ENCODE measurements at places on chromosomes 2 and 18. TPM values are rescaled to one million over a fixed set of nuclear protein-coding genes. Genes with fewer than 3 reads are reported as not detected.

LAMA1 gene
- total RNA-seq: not detected

SERPINB3 gene
- not detected for total RNA-seq

FOXD4L1 gene
- total RNA-seq: not detected

RNF181 gene
- 47.0 TPM for total RNA-seq

DSG2 gene
- 0.10 TPM for total RNA-seq

PHOSPHO2 gene
- total RNA-seq: 5.5 TPM

KDM3A gene
- total RNA-seq: 138 TPM

SERPINB7 gene
- not detected for total RNA-seq

PAIP2B gene
- total RNA-seq: 2.9 TPM

SIX3 gene
- total RNA-seq: not detected

STON1 gene
- total RNA-seq: 3.4 TPM

- H3K4me3 ChIP-seq: no peak overlapping the region
- H3K4me1 ChIP-seq: no peaks in the 10 kb centered on the region
- no peaks in the 10 kb centered on the region for H3K36me3 ChIP-seq
- no peak for DNase-seq
Measured at GRCh38 chr2:232434091-232434490, 21.9 kb upstream of the ALPI start.

DNA sequence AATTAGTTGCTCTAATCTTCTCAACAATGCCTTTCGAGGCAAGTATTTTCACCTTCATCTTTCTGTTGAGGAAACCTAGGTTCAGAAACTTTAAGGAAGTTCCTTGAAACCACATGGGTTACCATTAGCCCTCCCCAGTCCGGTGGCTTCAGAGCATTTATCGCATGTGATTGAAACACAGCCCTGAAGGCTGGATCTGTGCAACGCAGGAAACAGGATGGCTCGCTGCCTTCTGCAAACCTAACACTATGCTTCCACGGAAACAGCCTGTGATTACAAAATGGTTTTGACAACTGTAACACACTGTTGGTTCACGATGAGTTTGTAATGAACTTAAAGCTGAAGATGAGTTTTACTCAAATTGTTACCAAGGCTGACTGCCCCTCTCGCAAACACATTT is 68.5 kb downstream of the EPB41L3 start:
- DNase-seq: no peak
- H3K36me3 ChIP-seq: no peaks in the 10 kb centered on the region
- H3K4me3 ChIP-seq: no peak overlapping the region

- no peaks in the 10 kb centered on the region for H3K4me1 ChIP-seq
- H3K27me3 ChIP-seq: no peaks in the 10 kb centered on the region
- H3K27ac ChIP-seq: no peak overlapping the region
- no peak overlapping the region for H3K4me3 ChIP-seq
- H3K36me3 ChIP-seq: peaks cover 85% of the 10 kb centered on the region
Measured at GRCh38 chr2:47811668-47812067, 28.7 kb downstream of the MSH6 start.

- H3K4me1 ChIP-seq: no peaks in the 10 kb centered on the region
- H3K36me3 ChIP-seq: no peaks in the 10 kb centered on the region
- H3K27ac ChIP-seq: no peak overlapping the region
- H3K4me3 ChIP-seq: no peak overlapping the region
- H3K27me3 ChIP-seq: peaks cover 2% of the 10 kb centered on the region
Measured at GRCh38 chr2:27527182-27527581, 30.5 kb downstream of the GCKR start.

- no peak for DNase-seq
- no peak overlapping the region for H3K4me3 ChIP-seq
- H3K27me3 ChIP-seq: no peaks in the 10 kb centered on the region
- H3K27ac ChIP-seq: no peak overlapping the region
- no peaks in the 10 kb centered on the region for H3K4me1 ChIP-seq
Measured at GRCh38 chr2:69152847-69153583, 140.0 kb downstream of the ANTXR1 start.

GRCh38 chr2:120722568-120723421 is 12.9 kb upstream of the GLI2 start:
- H3K36me3 ChIP-seq: no peaks in the 10 kb centered on the region
- H3K27me3 ChIP-seq: no peaks in the 10 kb centered on the region
- H3K4me1 ChIP-seq: no peaks in the 10 kb centered on the region
- H3K4me3 ChIP-seq: no peak overlapping the region
- DNase-seq: no peak

DNA sequence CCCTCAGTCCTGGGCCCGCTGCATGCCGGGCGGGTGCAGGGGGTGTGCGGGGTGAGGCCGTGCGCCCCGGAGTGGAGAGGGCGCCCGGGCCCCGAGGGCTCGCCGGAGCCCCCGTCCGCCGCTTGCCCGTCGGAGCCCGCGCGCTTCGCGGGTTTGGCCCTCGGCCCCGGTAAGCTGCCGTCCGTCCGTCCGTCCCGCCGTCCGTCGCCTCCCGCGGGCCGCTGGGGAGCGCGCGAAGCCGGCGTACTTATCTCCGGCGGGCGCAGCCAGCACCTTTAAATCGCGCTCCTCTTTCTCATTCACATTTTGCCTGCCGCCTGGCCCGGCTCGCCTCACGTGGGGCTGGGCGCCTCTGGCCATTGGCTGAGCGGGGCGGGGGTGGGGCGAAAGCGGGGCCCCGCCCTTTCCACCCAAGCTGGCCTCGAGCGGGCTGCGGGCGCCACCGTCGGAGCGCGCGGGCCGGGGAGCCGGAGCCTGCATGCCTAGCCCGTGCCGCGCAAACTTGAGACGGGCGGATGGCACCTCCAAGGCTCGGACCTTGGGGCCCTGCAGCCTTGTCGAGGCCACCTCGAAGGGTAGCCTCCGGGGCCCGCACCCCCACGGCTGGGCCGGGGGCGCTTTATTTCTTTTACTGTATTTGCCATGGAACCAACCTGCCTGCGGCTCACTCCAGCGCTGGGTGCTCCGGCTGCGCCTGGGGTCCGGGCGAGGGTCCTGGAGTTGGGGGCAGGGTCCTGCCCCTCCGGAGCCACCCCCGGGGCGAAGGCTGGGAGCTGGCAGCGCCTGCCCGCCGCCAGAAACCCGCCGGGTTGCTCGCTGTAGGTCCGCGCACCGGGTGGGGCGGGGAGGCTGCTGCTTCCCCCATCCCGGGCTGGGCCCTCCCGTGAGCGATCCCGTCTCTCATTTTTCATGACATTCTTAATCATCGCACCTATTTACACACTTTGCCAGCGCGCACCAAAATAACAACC is at the start of gene GBX2:
TSS of gene GBX2 (minus strand) at position 277 of the 971 bp plus-strand sequence. CDS start 415 bp downstream, outside the sequence.
- H3K27me3 ChIP-seq: peaks cover 14% of the 10 kb centered on the region
- no peaks in the 10 kb centered on the region for H3K4me1 ChIP-seq
- H3K36me3 ChIP-seq: no peaks in the 10 kb centered on the region
- no peak within 1 kb of the TSS for H3K4me3 ChIP-seq
- no peak within 1 kb of the TSS for H3K27ac ChIP-seq
- DNase-seq: no peak

DNA sequence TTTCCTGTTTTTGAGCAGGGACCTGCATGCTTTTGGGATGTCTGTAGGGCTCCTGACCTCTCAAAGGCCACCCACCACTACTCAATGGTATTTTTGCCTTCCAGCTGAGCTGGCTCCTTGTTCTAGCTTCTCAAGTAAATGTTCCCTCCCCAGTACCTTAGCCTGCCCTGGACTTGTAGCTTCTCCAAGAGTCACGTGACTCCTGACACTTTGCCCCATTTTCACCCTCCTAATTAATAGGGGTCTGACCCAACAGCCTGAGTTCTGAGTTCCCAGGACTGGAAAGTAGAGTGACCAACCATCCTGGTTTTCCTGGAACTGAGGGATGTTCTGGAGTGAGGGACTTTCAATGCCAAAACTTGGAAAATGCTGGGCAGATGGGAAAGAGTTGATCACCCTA is 4.0 kb downstream of the LBX2 start:
- no peaks in the 10 kb centered on the region for H3K27me3 ChIP-seq
- no peak overlapping the region for H3K27ac ChIP-seq
- H3K4me3 ChIP-seq: no peak overlapping the region
- H3K4me1 ChIP-seq: peaks cover 23% of the 10 kb centered on the region

DNA sequence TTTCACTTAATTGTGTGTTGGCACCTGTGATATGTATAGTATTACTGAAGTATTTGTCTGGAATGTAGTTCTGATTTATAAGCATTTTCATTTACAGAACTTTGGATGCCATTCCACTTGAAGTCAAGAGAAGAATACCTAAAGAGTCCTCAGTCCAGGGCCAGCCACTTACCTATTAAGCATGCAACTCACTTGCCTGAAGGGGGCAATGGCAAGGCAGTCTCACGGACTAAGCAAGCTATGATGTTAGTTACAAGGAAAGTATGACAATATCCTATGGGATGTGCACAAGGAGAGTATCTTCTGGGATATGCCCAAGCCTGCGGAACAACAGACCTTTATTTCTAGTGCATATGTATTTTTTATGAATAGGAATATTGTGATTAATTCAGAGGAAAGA is 369.4 kb upstream of the GCFC2 start:
- no peak overlapping the region for H3K4me3 ChIP-seq
- no peak overlapping the region for H3K27ac ChIP-seq
- H3K36me3 ChIP-seq: no peaks in the 10 kb centered on the region
- no peaks in the 10 kb centered on the region for H3K27me3 ChIP-seq
- DNase-seq: no peak
- no peaks in the 10 kb centered on the region for H3K4me1 ChIP-seq

DNA sequence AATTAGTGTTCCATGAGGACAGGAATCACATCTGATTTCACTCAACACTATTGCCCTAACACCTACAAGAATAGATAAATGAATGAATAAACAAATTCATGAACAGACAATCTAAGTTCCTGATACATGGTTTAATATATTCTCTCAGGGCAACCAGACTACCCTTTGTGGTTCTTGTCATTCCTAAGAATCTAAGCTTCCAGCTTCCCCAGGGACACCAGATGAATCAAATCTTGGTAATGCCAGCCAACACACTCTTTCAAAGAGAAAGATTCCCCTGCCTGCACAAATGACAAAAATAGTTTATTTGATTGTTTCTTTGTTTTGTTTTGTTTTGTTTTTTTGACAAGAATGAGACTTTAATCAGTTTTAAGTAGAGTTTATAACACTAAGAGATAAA is 237.5 kb upstream of the CHAC2 start:
- no peaks in the 10 kb centered on the region for H3K27me3 ChIP-seq
- H3K4me3 ChIP-seq: no peak overlapping the region
- no peak for DNase-seq
- H3K36me3 ChIP-seq: no peaks in the 10 kb centered on the region

DNA sequence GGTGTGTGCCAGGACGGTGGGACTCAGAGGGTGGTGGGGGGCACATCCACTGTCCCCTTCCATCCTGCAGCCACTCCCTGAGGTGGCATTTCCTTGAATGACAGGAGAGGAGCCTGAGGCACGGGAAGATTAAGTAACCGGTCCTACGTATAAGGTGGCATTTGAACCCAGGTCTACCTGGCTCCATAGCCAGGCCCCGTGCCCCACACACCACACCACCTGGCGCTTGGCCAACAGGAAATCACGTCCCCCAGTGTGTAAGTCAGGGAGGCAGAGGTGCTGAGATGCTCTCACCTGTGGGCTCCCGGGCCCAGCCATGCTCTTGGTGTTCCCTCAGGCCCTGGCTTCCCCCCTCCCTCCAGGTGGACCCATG is 53.7 kb downstream of the HPCAL1 start:
- peaks cover 9% of the 10 kb centered on the region for H3K36me3 ChIP-seq
- no peak for DNase-seq

- no peak for DNase-seq
- H3K27ac ChIP-seq: no peak overlapping the region
- no peaks in the 10 kb centered on the region for H3K27me3 ChIP-seq
- no peak overlapping the region for H3K4me3 ChIP-seq
- H3K4me1 ChIP-seq: no peaks in the 10 kb centered on the region
Measured at GRCh38 chr2:241479026-241479898, 29.1 kb downstream of the STK25 start.

DNA sequence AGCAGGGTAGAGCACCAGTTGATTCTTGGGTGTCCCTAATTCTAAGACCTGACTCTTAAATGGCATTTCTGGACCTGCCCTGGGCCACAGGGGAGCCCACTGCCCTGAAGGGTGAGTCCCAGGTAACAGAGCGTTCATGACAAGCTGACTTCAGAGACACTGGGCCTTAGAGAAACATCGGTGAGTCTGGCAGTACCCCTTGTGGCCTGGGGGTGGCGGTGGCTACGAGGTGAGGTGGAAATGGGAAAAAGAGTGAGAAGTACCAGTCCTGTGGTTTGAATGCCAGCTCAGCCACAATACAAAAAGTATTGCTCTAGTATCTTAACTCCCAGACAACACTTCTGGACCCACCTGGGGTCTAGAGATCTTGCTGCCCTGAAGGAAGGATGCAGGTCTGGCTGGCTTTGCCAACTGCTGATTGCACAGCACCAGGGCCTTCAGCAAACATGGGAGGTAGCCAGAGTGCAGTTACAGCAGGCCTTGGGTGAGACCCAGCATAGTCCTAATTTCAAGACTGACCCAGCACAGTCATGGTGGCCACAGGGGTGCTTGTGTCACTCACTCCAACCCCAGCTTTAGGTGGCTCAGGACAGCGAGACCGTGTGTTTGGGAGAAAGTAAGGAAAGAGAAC is 44.5 kb downstream of the USP34 start:
- no peaks in the 10 kb centered on the region for H3K27me3 ChIP-seq
- peak overlapping the region; percentile 74 for H3K27ac ChIP-seq
- peak; percentile 77 for DNase-seq
- peak overlapping the region; percentile 47 for H3K4me3 ChIP-seq

DNA sequence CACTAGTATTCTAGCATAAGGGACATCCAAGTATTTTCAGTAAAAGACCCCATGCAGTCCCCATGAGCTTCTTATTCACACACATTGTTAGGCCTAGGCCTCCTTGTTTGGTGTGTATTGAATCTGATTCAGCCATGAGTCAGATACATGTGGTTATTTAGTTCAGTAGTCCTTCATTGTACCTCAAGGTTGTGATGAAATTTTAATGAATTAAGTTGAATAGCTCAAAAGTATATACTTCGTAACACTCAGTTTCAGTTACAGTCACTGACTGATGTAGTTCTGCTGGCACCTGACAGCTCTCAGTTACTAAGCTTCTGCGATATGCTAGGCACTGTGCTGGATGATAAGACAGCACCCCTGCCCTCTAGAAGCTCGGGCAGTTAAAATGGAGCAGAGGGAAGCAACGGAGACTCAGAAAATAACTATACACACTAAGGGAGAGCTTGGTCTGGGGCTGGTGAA is 86.4 kb downstream of the XRCC5 start:
- no peaks in the 10 kb centered on the region for H3K27me3 ChIP-seq
- no peak overlapping the region for H3K27ac ChIP-seq
- peaks cover 92% of the 10 kb centered on the region for H3K36me3 ChIP-seq
- H3K4me3 ChIP-seq: no peak overlapping the region
- DNase-seq: no peak

DNA sequence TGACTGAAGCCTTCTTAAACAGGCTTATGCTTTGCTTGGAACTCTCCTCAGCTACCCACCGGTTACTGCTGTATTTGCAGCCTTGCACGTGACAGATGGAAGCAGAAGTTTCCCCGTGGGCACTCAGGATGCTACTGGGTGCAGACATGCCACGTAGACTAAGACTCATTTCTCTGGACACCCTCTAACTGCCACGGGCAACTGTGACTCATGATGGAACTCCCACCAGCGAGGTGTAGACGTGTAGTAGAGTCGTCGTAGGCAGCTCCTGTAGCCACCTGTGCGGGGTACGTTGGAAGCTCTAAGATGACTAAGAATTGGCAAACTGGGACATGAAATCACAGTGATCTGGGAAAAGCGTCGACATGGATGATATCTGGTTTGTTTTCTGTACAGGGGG is 27.5 kb downstream of the TSHZ1 start:
- H3K27ac ChIP-seq: no peak overlapping the region
- no peaks in the 10 kb centered on the region for H3K4me1 ChIP-seq
- H3K36me3 ChIP-seq: no peaks in the 10 kb centered on the region
- no peaks in the 10 kb centered on the region for H3K27me3 ChIP-seq
